ENCODE measurements at places on chromosomes 6 and 20.

- no peak for DNase-seq
Observed at GRCh38 chr20:1895674-1896483, 672 bp downstream of the SIRPA start.

DNA sequence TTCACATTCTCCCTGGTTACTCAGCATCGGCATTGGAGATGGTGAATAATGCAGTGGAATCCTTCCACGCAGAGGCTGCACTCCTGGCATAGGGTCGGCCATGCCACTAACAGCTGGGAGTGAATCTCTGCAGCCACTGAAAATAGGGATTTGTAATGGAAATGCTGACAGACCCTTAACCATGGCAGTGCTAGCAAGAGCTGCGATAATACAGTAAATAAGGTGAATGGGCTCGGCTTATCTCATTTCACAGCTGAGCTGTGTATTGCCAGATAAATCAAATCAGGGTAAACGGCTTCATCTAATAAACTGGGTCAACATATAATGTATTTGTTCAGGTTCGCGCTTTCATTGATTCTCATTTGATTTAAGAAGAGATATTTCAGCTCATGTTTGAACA, 156.8 kb downstream of the SLC35B3 start:
- no peak for DNase-seq

GRCh38 chr20:36268440-36269342, 32.4 kb downstream of the AAR2 start:
- peak; percentile 23 for DNase-seq

DNA sequence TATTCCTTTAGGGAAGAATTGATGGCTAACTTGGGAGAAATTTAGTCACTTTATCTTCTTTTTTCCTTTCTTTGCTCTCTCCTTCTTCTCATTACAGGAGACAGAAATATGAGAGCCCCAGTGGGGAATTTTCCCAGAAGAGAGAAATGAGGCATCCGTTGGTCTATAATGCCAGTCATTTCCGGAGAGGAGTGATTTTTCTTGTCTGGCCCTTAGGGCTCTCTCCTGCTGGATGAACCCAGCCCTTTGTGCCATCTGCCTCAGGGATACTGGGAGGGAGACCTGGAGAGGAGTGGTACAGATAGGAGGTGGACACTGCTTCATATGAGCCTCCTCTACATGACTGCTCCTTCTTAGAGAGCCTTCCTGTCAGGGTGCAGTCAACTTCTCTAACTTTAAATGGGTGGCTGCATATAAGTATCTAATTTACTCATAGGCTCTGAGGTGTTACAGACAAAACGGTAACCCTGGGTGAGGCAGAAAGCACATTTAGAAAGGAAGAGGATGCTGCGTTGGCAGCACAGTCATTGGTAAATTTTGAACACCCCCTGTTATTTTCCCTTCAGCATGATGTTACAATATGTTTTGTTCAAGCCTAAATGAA, 21.9 kb downstream of the RIMS1 start:
- no peak for DNase-seq

GRCh38 chr20:6140947-6141346, 18.1 kb upstream of the FERMT1 start:
- DNase-seq = peak; percentile 49

DNA sequence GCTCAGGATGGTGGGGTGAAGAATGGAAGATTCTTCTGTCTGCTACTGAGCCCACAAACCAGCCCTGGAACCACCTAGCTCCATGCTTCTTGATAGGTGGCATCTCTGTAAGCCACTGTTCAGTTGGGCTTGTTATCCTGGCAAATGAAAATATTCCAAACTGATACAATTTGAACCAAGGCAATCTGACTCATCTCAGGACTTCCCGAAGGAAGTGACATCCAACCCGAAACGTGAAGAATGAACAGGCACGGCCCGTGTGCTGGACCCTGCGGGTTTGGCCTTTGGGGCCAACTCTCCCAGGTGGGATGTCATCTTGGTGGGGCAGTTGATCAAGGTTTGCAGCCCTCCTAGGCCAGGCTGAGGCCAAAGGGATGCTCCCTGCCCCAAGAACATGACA, 160.3 kb downstream of the PREX1 start:
- no peak for DNase-seq

GRCh38 chr20:47825011-47825762, 39.9 kb upstream of the SULF2 start:
- DNase-seq = no peak

DNA sequence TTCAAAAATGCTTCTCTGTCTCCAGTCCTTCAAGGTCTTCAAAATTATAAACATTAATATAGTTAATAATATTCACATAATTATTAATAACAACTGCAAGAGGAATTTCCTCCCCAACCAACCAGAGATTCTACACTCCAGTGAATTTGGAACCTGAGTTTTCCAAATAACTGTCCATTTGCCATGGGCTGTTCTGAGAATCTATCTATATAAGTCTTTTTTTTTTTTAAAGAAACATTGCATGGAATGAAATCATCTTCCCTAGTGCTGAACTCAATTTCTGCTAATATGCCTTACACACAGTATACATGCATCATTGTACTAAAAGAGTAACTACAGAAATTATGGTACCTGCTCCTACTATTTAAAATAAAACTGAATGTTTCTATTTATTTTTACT, 113.9 kb downstream of the SLC22A3 start:
- DNase-seq = no peak

DNA sequence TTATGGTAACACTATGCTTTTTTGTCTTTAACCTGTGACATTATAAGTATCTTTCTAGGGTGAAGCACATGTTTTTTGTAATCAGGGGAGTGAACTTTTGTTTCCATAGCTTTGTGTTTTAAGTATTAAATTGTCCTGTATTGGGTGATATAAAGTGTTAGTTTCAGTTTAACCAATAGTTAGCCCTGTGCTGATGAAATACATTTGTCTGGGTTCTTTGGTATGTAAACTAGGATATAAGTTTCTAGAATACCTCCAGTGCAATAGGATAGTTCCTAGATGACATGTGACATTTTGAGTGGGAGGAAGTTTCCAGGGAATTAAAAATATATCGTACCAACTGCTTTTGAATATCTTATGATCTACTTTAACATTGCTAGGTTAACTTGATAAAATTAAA, 611.0 kb upstream of the MARCKS start:
- no peak for DNase-seq

- DNase-seq = no peak
Observed at GRCh38 chr20:9027626-9028025, 41.3 kb upstream of the PLCB4 start.

DNA sequence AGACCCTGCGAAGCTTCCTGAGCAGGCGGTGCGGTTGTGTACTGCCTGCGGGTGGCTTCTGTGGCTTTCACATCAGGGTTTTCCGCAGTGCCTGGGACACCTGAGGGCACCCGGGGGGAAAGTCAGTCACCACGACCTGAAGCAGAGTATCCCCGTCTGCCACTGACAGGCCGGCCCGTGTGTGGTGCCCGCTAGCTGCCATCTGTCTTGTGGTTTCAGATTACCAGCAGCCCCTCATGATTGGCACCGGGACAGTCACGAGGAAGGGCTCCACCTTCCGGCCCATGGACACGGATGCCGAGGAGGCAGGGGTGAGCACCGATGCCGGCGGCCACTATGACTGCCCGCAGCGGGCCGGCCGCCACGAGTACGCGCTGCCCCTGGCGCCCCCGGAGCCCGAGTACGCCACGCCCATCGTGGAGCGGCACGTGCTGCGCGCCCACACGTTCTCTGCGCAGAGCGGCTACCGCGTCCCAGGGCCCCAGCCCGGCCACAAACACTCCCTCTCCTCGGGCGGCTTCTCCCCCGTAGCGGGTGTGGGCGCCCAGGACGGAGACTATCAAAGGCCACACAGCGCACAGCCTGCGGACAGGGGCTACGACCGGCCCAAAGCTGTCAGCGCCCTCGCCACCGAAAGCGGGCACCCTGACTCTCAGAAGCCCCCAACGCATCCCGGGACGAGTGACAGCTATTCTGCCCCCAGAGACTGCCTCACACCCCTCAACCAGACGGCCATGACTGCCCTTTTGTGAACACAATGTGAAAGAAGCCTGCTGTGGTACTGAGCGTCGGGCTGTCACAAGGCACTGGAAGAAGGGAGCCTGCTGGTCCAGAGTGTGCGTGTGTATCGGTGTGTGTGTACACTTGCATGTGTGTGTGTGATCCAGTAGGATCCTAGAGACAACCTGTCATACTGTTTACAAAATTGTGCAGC, 54.4 kb downstream of the GOPC start:
- DNase-seq = no peak

DNA sequence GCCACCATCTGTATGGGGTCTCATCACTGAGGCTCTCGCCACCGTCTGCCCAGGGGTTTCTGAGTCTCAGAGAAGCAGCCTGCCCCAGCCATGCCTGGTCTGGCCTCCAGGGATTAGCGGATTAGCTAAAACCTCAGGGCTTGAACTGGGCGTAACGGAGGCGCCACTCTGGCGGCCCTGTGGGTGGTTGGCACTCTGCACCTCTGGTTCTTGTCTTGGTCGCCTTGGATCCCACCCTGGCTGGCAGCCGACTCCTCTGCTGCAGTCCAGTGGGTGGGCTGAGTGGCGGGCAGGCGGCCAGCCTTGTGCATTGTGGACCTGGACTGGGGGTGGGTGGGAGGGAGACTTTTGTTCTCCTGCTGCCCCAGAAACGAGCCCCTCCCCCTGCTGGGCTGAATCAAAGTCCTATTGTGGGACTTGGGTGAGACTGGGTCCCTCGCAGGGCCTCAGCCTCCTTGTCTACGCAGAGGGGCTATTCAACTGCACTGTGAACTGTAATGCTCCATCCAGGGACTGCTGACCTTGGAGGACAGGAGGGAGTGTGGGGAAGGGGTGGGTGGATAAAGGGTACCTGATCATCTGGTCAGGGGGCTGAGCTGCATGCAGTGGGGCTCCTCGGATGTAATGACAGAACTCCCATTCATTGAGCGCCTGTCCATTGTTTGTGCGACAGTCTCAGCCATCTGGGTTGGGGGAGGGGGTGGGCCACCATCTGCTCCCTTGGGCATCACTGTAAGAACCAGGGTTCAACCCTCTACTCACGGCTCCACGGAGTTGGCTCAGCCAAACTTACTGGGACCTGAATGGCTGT, 23.9 kb downstream of the SUN5 start:
- peak; percentile 88 for DNase-seq

GRCh38 chr6:31037169-31037568, 26.9 kb downstream of the MUC22 start:
- DNase-seq = no peak

- DNase-seq = no peak
Observed at GRCh38 chr6:47129129-47129528, 87.0 kb upstream of the ADGRF1 start.

GRCh38 chr6:7630792-7631191, 40.8 kb downstream of the SNRNP48 start:
- DNase-seq = no peak

- no peak for DNase-seq
Observed at GRCh38 chr20:11520596-11520995, 397.1 kb upstream of the BTBD3 start.

GRCh38 chr6:43378631-43379030, 9.2 kb upstream of the ZNF318 start:
- no peak for DNase-seq

DNA sequence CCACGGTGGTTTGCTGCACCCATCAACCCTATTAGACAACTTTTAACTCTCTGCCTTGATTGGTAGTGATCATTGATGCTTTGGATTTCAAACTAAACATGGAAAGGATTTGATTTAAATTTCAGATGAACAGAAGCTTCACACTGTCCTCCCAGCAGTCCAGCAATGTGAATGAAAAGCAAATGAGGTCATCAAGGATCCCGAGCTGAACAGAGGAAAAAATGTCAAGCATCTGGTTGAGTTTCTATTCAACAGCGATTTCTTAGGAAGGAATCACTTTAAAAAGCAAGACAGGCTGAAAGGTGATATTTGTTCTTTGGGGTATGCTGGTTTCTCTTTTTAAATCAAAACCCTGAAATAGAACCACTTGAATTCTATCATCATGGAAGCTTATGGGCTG, 10.6 kb upstream of the SAMD3 start:
- no peak for DNase-seq

DNA sequence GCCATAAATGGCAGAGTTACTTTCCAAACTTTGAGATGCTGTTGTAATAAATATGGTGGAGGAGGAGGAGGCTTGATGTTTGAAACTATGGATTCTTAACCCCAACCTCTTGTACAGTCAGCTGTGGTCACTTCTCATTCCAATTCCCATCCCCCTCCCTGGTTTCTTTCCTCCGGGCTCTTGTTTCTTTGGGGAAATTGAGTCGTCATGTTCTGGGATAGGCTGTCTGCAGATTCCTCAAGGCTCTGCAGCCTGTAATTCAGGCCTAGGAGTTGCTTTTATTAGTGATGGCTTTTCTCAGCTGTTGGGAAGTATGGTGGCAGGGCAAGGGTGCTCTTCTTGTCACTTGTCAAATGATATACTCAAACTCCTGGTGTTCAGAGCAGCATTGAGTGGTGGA, 2.6 kb downstream of the PTK7 start:
- DNase-seq = no peak

- no peak for DNase-seq
Observed at GRCh38 chr20:51542033-51542570, 417 bp downstream of the NFATC2 start.

DNA sequence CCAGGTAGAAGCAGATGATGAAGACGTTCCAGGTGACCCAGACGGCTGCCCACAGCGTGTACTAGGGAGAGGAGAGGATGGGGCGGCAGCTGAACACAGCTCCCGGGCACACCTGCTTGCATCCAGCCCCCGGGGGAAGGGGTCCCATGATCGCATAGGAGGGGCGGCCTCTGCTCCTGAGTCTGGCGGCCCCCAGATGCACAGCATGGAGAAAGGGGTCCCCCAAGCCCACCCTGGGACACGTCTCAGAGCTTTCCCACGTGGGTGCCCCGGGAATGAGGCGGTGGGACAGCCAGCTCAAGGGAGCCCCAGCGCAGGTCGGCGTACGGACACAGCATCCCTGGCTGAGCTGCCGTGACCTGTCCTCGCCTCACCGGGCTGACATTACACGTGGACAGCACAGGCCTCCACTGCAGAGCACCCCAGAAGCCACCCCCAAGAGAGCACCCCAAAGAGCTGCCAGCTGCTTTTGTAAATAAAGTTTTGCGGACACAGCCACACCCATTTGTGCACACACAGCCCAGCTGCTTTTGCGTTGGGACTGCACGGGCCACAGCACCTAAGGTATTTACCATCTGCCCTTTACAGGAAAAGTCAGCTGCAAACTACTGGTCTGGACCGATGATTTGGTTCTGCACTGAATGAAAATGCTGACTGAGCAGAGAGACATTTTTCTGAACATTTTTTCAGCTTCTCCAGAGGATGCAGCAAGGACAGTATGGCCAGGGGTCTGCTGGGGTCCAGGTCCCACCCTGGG, 5.2 kb downstream of the NKAIN4 start:
- DNase-seq = no peak

GRCh38 chr20:4443016-4443415, 278.7 kb upstream of the PRND start:
- no peak for DNase-seq

- no peak for DNase-seq
Observed at GRCh38 chr20:58374906-58375758, 13.9 kb upstream of the VAPB start.

DNA sequence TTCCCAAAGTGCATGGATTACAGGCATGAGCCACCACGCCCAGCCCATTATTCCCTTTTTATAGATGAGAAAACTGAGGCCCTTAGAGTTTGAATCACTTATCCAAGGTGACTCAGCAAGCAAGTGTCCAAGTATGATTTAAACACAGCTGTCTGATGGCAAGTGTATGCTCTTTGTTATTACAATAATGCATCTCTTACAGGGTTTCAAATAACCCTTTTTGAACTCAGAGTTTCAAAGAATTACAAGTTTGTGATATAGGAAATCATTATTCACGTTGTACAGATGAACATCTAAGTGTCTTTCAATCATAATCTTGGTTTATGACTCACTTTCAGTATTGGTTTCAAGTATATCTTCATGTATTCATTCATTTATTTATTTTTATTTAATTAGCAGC, 63.0 kb downstream of the CD83 start:
- DNase-seq = no peak

GRCh38 chr6:55014321-55015088, 159.8 kb upstream of the HCRTR2 start:
- DNase-seq = no peak
